ENCODE measurements at places on chromosomes 2 and 18. TPM values are rescaled to one million over a fixed set of nuclear protein-coding genes. Genes with fewer than 3 reads are reported as not detected.

DNA sequence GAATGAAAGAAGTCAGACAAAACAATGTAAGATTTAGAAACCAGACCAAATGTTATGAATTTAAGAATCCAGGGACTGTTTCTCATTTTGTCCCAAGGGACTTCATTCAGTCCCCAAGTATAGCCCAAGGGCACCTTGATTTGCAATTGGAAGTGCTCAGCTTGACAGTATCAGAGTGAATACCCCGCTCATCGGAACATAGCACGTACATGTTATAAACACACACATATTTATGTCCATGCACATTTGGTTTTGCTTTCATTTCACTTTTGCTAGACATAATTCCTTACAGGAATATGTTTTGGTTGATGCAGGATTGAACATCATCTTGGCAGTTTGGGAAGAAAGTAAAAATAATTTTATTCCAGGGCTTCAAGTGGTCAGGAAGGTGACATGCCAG is 100.2 kb downstream of the PID1 start:
- H3K27ac ChIP-seq = no peak overlapping the region
- no peaks in the 10 kb centered on the region for H3K27me3 ChIP-seq
- DNase-seq = no peak
- no peaks in the 10 kb centered on the region for H3K36me3 ChIP-seq

GRCh38 chr18:211582-211981 is 53.2 kb downstream of the USP14 start:
- H3K36me3 ChIP-seq = peaks cover 51% of the 10 kb centered on the region
- H3K27ac ChIP-seq = no peak overlapping the region
- no peaks in the 10 kb centered on the region for H3K27me3 ChIP-seq
- H3K4me1 ChIP-seq = peaks cover 8% of the 10 kb centered on the region
- DNase-seq = no peak
- no peak overlapping the region for H3K4me3 ChIP-seq

GRCh38 chr2:10039658-10040410 is 3.5 kb upstream of the KLF11 start:
- H3K27me3 ChIP-seq = peaks cover 3% of the 10 kb centered on the region
- no peak for DNase-seq
- H3K4me1 ChIP-seq = peaks cover 16% of the 10 kb centered on the region
- H3K27ac ChIP-seq = no peak overlapping the region

- H3K27me3 ChIP-seq = no peaks in the 10 kb centered on the region
- no peak overlapping the region for H3K4me3 ChIP-seq
- DNase-seq = no peak
- H3K36me3 ChIP-seq = no peaks in the 10 kb centered on the region
Observed at GRCh38 chr2:218332288-218332687, 24.4 kb upstream of the CATIP start.

GRCh38 chr2:113890253-113891235 is 655 bp downstream of the ACTR3 start:
- peak overlapping the region; percentile 97 for H3K4me3 ChIP-seq
- DNase-seq = peak; percentile 64
- peaks cover 71% of the 10 kb centered on the region for H3K36me3 ChIP-seq
- peaks cover 66% of the 10 kb centered on the region for H3K4me1 ChIP-seq
- no peaks in the 10 kb centered on the region for H3K27me3 ChIP-seq
- peak overlapping the region; percentile 95 for H3K27ac ChIP-seq

DNA sequence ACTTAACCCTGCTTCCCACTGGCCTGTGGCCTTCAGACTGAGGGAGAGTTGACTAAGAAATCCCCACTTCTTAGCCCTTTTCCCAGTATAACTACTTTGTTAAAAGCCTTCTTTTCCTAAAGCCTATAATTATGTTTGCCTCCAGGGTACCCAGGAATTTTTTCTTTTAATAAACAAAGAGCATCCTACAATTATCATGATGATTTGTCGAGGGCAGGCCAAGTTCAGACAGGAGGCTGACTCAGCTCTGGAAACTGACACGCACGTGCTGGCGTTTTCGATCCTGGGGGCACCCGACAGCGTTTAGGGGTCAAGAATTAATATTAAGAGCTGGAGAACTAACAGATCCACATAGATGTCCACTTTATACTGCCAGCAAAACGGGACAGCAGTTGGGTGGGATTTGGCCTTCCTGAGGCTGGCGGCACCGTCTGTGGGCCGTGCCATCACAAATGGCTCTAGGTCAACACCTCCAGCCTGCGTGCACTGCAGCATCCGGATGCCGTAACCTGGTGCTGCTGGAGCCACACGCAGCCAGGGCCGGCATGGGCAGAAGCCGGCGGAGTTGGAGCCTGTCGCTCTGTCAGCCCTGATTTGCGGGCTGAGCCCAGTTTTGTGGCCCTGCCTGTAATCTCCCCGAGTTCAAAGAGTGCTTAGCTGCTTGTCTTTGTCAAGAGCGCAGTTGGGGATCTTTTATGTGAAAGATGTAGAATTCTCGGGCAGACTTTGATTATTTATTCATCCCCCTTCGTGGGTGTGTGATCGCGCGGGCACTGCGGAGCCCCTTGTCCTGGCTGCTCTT is 191.0 kb downstream of the GLI2 start:
- H3K27me3 ChIP-seq = no peaks in the 10 kb centered on the region
- H3K36me3 ChIP-seq = no peaks in the 10 kb centered on the region
- no peak overlapping the region for H3K27ac ChIP-seq
- DNase-seq = no peak
- H3K4me3 ChIP-seq = no peak overlapping the region

GRCh38 chr2:60488291-60488690 is 65.2 kb downstream of the BCL11A start:
- peaks cover 11% of the 10 kb centered on the region for H3K27me3 ChIP-seq
- H3K36me3 ChIP-seq = no peaks in the 10 kb centered on the region
- no peak overlapping the region for H3K4me3 ChIP-seq
- H3K4me1 ChIP-seq = peaks cover 2% of the 10 kb centered on the region
- H3K27ac ChIP-seq = no peak overlapping the region

DNA sequence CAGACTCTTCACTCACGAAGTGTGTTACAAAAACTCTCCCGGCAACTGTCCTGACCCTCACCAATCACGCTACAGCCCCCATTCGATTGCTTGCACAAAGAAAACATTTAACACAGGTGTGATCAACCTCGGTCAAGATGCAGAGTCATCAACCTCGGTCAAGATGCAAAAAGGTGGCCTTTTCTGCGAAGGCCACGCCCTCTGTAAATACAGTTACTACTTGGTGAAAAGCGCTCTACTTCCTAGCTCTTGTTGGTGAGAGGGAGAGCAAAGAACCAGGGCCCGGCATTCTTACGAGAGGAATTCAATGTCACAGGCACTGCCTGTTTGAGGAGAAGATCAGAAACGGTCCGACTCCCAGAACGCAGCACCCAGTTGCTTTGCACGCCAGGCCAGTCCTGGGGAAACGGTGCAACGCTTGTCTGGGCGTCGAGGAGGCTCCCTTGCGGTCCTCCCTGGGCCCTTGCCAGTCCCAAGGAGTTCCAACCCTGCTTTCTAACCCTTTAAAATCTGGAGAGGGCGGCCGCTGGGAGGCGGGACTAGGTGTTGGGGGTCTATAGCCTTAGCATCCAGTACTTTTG is 1.9 kb downstream of the PIEZO2 start:
- no peak overlapping the region for H3K4me3 ChIP-seq
- no peak overlapping the region for H3K27ac ChIP-seq
- DNase-seq = no peak
- H3K4me1 ChIP-seq = peaks cover 4% of the 10 kb centered on the region
- no peaks in the 10 kb centered on the region for H3K36me3 ChIP-seq
- H3K27me3 ChIP-seq = peaks cover 54% of the 10 kb centered on the region

DNA sequence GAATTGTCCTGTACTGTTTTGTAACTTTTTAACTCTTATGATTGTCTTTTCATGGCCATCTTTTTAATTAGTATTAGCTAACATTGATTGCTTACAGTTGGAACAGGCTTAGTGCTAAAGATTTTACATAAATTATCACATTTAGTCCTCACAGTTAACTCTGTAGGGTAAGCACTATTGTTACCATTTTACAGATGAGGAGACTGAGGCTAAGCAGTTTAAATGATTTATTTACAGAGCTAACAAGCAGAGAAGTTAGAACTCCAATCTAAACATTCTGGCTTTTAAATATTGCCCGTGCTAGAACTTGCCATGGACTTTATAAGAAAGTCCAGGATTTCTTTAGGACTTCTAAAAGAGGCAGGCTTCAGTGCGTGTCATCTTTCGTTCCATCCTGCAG is 48.6 kb downstream of the EPAS1 start:
- peaks cover 4% of the 10 kb centered on the region for H3K27me3 ChIP-seq
- H3K4me1 ChIP-seq = peaks cover 26% of the 10 kb centered on the region
- H3K36me3 ChIP-seq = no peaks in the 10 kb centered on the region
- no peak overlapping the region for H3K4me3 ChIP-seq
- no peak overlapping the region for H3K27ac ChIP-seq
- no peak for DNase-seq

DNA sequence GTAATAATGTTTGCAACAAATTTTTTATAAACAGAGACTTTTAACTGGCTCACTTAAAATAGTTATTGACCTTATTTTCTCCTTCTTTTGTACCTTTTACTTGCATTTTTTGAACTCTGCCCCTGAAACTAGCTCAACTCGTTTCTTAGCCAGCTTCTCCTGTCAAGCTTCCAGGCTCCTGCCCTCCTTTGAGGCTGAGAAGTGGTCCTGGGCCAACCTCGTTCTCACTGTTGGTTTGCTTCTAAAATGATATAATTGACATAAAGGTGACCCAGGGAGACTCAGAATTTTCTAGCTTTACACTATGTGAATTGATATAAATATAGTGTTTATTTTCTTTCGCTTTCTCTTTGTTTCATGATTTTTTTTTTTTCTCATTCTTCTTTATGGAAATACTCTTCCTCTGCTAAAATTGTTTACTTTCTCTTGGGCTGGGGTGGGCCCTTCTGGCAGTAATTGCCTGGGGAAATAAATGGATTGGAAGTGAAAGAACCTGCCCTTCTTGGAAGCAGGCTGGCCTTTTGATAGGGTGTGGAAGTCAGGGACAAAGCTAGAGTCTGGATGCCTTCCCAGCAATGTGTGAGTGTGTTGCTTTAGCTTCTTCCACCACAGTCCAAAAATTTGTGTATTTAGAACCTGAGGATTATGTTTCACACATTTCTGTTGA is 30.7 kb downstream of the GPD2 start:
- H3K4me1 ChIP-seq = peaks cover 22% of the 10 kb centered on the region
- no peak for DNase-seq
- peaks cover 21% of the 10 kb centered on the region for H3K36me3 ChIP-seq
- H3K27me3 ChIP-seq = no peaks in the 10 kb centered on the region
- no peak overlapping the region for H3K27ac ChIP-seq

DNA sequence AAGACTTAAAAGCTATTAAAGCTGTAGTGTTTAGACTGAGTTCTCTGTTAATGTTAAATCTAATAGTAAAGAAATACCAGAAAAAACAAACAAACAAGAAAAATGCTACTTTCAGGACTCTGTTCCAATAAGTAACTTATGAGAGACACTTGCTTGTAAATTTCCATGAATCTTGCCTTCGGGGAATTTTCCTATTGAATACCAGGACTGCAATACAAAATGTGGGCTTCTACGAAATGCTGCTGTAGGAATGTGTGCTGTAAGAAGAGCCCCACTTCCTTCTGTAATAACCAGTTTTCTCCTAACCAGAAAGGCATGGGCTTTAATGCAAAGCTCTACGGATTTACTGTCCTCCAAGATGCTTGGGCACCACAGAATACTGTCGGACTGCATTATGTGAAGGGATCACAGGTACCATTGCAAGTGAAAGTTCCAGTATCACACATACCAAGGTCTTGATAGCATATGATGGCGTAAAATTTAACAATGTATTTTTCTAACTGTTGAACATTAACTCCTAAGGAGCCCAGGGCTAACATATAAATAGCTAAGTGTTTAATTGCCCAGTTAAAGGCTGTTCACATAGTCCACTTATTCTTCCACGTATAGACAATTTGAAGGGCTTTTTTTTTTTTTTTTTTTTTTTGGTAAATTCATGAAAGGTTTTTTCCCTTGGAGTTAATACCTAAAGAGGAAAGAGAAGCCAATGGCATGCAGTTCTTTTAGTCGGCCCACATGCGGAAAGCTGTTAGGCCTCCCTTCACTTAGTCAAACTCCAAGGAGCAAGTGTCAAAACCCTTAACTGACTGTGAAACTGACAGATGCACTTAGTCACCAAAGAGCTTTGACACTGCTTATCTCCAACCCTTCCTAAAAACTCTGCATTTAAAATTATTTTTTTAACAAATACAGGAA is 564.0 kb upstream of the POU3F3 start:
- H3K4me1 ChIP-seq = no peaks in the 10 kb centered on the region
- H3K27me3 ChIP-seq = peaks cover 4% of the 10 kb centered on the region
- DNase-seq = no peak
- no peaks in the 10 kb centered on the region for H3K36me3 ChIP-seq

- no peak for DNase-seq
- no peak overlapping the region for H3K4me3 ChIP-seq
- H3K4me1 ChIP-seq = no peaks in the 10 kb centered on the region
- no peak overlapping the region for H3K27ac ChIP-seq
Observed at GRCh38 chr2:117199511-117199910, 615.0 kb upstream of the DDX18 start.

DNA sequence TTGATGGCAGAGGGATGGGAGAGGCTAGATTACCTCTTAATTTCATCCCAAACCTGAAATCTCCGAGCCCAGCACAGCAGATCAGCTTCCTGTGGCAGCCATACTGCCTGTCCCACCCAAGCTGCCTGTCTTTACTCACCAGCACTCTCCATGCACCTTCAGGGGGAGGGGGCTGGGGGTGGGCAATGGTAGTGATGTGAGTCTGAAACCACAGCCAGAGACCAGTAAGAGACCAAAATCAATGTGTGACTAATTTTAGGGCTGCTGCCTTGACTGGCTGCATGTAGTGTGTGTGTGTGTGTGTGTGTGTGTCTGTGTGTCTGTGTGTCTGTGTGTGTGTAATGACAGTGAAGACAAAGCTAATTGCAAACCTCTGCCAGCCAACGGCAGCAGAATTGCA is 11.7 kb upstream of the TEX261 start:
- no peak overlapping the region for H3K4me3 ChIP-seq
- no peak for DNase-seq
- no peaks in the 10 kb centered on the region for H3K36me3 ChIP-seq
- H3K4me1 ChIP-seq = peaks cover 3% of the 10 kb centered on the region
- H3K27me3 ChIP-seq = peaks cover 11% of the 10 kb centered on the region

DNA sequence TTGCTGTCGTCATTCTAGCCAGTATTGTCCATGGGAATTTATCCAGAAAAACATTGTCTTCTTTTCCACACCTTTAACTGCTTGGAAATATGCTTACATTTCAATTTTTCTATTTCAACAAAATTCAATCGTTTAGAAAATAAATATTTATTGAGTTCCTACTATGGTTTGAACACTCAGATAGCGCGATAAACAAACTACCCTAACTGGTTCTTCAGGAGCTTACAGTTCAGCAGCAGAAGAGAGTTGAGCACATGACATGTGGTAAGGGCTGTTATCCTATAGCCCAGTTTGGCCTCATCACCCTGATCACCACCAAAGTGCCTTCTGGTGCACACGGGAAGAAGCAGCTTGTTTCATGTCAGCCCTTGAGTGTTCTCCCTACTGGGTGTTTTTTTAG is 375.2 kb upstream of the SMIM21 start:
- DNase-seq = no peak
- no peak overlapping the region for H3K27ac ChIP-seq
- H3K36me3 ChIP-seq = no peaks in the 10 kb centered on the region
- H3K27me3 ChIP-seq = peaks cover 20% of the 10 kb centered on the region
- H3K4me1 ChIP-seq = no peaks in the 10 kb centered on the region

Gene PROC
- total RNA-seq = not detected

Gene LRRTM1
- not detected for total RNA-seq

Gene AQP12B
- not detected for total RNA-seq

Gene ABCG5
- total RNA-seq = not detected

Gene FMNL2
- total RNA-seq = 0.98 TPM
